ENCODE measurements at places on chromosomes 5 and 9.

GRCh38 chr5:58346041-58346440 is 113.8 kb downstream of the PLK2 start:
- DNase-seq, result no peak

- no peak for DNase-seq
Measured at GRCh38 chr9:121778252-121779225, 127.1 kb downstream of the DAB2IP start.

GRCh38 chr5:1542781-1543180 is 19.0 kb upstream of the LPCAT1 start:
- no peak for DNase-seq

- DNase-seq, result peak; percentile 55
Measured at GRCh38 chr5:179530069-179530998, 20.0 kb upstream of the RUFY1 start.

GRCh38 chr9:8337834-8338766 is 538.5 kb upstream of the DMAC1 start:
- no peak for DNase-seq

DNA sequence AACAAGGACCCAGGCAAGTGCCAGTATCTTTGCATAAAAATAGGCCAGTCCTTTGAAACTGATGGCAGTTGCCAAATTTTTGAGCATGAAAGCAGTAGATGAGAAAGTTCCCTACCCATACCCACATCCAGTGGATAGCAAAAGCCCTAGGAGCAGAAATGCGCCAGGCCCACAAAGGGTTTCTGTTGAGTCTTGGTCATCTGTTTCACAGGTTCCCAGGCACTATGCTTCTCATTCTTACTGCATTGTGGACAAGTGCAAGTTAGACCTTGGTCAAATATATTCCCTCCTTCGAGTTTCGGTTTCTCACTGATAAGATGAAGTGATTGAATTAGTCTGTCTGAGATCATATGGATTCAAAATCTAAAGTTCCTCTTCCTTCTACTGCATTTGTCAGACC is 152.3 kb downstream of the NR3C1 start:
- no peak for DNase-seq

- DNase-seq, result no peak
Measured at GRCh38 chr9:129486756-129487657, 133.9 kb downstream of the C9orf50 start.

DNA sequence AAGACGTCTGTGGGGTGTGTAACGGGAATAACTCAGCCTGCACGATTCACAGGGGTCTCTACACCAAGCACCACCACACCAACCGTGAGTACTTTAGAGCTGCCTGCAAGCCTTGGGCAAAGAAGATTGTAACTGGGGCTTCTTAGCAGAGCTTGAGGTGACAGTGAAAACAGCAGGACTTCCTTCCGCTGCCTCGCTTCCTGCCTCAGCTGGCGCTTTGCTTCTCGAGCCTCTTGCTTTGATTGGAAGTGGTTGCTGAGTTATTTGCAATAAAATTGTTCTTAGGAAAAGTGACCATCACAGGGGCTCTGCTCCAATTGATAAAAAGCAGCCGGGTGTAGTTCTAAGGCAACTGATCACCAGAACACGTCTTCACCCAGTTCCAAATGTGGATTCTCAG is 99.1 kb downstream of the ADAMTS16 start:
- no peak for DNase-seq

- no peak for DNase-seq
Measured at GRCh38 chr5:42547141-42547540, 123.9 kb downstream of the GHR start.

GRCh38 chr9:5953743-5954707 is 61.4 kb downstream of the RANBP6 start:
- DNase-seq, result no peak

- no peak for DNase-seq
Measured at GRCh38 chr9:21988056-21988990, 5.9 kb downstream of the CDKN2A start.

DNA sequence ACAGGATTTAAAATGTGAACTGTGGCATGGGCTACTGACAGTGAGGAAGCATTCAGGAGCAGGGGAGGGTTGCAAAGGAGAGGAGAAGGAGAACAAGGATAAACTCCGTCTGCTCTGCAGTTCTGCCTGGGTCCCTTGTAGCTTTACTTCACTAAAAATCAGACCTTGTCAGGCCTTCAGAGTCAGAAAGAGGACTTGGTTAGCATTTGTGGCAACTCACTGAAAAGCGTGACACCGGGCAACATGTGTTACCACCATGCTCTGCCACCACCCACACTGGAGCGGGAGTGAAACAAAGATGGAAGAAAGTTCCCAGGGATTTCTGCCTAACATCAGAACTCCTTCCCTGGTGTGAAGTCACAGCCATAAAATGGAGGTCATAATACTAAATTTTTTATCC is 19.3 kb downstream of the FYB1 start:
- DNase-seq, result no peak

DNA sequence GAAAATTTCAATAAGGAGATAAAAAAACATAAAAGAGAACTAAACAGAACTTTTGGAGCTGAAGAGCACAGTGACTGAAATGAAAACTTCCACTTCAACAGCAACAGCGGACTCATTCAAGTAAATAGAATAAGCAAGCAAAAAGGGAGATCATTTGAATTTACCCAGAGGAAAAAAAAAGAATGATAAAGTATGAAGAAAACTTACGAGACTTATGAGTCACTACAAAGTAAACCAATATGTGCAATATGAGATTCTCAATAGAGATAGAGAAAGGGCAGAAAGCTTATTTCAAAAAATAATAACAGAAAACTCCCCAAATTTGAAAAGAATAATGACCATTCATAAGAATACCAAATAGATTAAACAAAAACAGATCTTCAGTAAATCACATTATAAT is 1605.7 kb upstream of the CDH6 start:
- DNase-seq, result no peak

DNA sequence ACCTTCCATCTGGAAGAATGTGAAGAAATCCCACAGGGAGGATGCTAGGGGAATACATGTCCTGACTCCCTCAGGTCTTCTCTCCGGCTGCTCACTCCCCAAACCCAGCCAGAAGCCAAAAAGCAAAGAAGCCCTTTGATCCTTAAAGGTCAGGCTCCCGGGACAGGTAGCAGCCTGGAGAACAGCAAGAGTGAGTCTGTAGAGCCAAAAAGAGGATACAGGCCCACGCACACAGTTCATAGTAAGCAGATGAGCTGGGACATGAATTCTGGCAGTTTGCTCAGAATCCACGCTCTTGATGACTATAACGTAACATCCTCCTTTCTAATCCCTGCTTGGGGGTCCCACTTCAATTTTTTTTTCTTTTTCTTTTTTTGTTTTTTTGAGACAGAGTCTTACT is 72.0 kb upstream of the SLC44A1 start:
- no peak for DNase-seq

DNA sequence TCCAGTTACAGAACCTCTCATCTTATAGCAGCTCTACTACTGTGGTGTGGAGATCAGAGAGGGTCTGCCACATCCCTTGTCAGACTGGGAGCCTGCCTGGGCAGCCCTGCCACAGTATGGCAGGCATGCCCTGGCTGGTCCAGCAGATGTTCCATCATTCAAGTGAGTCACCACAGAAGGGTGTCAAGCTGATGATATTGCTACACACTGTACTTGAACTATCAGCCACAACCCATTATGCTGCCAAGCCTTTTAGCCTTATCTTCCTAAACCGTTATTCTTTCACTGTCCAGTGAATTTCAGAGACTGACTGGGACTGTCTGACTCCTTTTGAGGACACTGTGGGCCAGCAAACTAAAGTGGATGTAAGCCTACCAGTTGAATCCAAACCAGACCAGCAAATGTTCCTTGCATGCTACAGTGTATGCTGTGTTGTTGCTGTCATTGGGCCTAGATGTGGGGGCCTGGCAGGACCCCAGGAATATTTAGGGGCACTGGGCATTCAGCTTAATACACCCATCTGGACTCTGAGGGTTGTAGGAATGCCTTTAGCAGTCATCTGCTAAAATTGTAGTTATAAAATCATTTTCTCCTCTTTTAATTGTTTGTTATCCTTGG is 202.6 kb downstream of the NR3C1 start:
- no peak for DNase-seq

DNA sequence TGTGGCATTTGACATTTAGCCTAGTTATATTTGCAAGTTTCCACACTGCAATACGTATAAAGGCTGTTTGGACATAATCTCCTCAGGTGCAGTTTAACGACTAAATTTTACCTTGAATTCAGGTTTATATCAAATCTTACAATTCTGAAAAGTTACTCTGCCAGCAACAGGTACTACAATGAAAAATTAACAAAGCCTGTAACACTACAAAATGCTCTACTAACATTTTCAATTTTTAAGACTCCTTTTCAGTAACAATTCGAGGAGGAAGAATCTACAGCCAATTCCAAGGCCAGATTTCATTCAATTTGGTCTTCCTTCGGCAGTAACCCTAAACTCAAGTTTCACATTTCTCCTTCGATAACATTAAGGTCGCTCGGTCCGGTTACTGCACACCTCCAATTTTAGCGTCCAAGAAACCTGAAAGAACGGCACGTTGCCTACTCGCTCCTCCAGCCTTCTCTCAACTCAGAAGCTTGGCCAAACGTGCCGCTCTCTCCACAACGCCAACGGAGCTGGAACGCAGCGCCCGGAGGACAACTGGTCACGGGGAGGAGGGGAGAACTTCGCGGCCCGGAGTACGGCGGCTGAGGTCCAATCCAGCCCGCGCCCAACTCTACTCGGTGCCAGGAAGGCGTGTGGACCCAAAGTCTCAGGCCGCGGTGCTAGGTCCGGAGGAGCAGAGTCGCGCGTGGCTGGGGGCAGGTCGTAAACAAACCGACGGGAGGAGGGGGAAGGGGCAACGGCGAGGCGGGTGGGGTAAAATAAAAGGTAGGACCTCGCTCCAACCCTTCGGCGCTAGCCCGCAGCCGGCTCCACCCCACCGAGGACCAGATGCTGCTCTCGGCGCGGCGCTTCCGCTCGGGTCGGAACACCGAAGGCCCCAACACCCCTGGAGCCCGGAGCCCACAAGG is 681 bp downstream of the FNIP1 start:
- DNase-seq, result peak; percentile 15

GRCh38 chr5:159515909-159516415 is 185.7 kb upstream of the IL12B start:
- DNase-seq, result peak; percentile 73

- no peak for DNase-seq
Measured at GRCh38 chr5:96200641-96201040, 232.4 kb downstream of the PCSK1 start.

DNA sequence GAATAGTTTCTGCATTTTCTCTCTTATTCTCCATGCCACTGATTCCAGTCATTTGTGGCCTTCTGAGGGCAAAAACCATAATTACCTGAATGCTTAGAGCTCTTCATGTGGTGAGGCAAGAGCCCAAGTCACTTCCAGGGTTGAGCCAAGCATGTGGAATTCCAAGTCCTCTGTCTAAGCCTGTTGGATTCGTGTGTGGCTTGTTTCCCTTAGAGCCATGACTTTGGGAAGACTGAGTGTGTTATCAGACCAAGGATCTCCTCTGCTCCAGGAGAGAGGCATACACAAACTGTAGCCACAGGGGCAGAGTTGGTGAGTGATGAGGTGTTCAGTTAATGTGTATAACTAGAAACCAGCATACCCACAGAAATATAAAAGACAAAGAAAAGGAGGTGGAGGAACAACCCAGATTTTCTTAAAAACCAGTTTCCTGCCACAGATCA is 27.1 kb downstream of the SLC22A5 start:
- DNase-seq, result no peak

DNA sequence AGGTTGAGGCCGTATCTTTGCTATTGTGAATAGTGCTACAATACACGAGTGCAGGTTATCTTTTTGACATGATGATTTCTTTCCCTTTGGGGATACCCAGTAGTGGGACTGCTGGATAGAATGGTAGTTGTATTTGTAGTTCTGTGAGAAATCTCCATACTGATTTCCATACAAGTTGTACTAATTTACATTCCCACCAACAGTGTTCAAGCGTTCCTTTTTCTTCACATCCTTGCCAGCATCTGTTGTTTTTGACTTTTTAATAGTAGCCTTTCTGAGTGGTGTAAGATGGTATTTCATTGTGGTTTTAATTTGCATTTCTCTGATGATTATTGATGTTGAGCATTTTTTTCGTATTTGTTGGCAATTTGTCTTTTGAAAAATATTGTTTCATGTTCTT is 41.4 kb downstream of the CNOT6 start:
- DNase-seq, result no peak

DNA sequence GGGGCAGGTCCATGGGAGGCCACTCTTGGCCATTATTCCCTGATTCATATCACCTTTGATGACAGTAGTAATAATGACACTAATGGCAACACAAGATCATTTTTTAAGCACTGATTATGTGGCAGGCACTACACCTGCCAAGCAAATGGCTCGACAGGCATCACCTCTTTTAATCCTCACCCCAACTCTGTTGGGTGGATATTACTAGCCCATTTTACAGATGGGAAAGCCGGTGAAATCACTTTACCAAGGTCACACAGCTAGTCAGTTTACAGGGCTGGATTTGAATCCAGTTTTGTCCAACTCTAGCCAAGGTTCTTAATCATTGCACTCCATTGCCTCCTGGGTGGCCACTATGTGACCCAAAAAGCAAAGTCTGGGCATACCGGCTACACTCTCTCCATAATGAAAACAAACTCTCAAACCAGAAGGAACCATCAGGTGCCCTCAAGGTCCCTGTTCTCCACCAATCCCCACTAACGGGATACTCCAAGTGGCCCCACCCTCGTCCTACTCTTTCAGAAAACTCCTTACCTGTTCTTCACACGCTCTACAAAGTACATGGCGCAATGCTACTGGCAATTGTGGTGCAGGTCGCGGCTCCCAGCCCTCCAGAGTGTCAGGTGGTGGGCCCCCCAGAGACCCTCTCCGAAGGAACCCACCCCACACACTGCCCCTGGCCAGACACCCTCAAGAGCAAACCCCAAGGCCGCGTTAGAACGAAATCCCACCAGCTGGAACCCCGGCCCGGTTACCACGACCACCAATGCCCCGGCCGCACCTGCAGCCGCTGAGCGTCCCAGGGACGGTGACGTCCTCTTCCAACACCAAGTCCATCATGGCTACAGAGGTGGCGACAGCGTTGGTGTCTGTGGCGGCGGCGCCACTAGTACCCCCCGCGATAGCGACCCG is 572 bp downstream of the CDK5RAP2 start:
- DNase-seq, result no peak

DNA sequence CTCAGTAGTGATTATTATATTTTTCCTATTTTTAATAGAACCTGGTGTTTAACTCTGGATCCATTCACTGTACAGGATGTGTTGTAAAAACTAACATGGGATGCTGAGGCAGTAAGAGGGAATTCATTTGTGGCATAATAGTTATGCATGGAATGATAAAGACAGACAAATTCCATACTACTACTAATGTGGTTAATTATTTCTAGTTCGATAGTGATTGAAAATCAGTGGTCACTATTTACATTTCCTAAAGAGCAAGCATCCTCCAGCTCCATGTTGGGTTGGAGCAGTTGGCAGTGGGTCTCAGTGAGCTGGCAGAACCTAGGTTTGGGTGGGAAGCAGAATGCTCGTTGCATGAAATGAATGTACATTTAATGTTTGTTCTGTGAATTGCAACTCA is 122.6 kb downstream of the SAXO1 start:
- DNase-seq, result no peak

GRCh38 chr9:27353474-27354229 is 56.7 kb upstream of the EQTN start:
- DNase-seq, result no peak

GRCh38 chr9:89312222-89312571 is 1.2 kb downstream of the CKS2 start:
- DNase-seq, result peak; percentile 49

Data from CD4-positive, alpha-beta T cell treated with Interferon alpha-2 for 1 hour (primary cell).